ENCODE measurements at places on chromosomes 3 and 15. TPM values are rescaled to one million over a fixed set of nuclear protein-coding genes. Genes with fewer than 3 reads are reported as not detected.
A peak's percentile ranks its signal among the peaks of the same experiment; 100 is the strongest.

DNA sequence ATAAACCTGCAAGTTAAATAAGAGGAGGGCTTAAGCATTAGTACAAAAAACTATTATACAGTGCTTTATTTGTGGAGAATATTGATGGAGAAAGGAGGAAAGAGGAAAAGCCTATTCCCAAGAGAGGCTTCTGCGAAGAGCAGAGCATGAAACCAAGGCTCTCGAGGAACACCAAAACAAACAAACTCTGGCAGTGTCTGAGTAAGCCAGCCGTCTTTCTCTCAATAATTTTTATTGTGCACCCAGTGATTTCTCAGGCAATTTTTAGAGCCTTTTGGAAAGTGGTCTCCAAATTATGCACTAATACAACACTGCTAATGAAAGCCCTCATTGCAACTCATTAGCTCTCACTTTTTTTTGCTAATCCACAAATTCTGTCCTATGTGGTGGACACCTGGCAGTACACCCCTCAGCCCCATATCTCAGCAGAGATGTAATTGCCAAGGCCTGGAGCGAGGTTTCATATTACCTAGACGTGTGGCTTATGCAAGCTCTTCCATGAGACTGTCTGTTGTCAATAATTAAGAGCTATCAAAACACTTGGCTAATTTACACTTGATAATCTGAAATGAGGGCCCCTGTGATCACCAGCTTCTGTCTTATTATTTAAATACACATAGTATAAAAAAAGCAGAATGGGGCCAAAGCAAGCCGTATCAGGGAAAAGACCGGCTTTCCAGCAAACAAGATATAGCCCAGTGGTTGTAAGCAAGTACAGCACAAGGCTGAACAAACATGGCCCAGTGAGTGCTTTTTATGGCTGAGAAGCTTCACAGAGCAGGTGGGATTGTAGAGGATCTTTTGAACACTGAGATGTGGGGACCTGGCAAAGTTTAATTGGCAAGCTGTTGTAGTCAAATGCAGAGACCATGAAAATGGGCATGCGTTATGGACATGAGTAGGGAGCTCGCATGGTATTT, 216.9 kb downstream of the ROBO2 start:
- no peaks in the 10 kb centered on the region for H3K27me3 ChIP-seq
- no peak overlapping the region for H3K4me3 ChIP-seq
- H3K27ac ChIP-seq, result no peak overlapping the region
- H3K36me3 ChIP-seq, result no peaks in the 10 kb centered on the region

DNA sequence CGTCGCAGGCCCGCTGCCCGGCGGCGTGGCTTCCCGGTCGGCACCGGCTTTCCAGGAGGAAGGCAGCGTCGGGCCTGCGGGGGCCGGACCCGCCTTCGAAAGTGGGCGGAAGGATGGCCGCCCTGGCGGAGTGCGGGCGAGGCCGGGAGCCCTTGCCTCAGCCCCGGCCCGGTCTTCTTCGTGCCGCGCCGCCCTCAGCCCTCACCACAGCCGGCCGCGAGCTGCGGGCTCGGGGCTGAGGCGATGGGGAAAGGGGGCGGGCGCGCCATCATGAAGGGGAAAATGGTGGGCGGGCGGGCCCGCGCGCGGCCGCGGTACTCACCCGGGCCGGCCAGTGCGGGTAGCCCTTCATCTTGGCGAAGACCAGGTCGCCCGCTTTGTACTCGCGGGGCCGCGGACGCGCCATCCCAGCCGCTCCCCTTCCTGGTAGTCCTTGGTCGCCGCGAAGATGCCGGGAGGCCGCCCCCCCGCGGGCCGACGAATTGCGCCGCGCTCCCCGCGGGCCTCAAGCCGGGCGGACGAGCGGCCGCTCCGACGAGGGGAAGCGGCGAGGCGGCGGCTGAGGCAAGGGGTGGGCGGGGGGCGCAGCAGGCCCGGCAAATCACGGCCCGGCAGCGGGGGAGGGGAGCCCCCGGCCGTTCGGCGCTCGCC, 489 bp downstream of the HDGFL3 start:
- H3K36me3 ChIP-seq, result no peaks in the 10 kb centered on the region
- H3K4me3 ChIP-seq, result peak overlapping the region; percentile 34
- H3K4me1 ChIP-seq, result peaks cover 9% of the 10 kb centered on the region
- H3K27ac ChIP-seq, result no peak overlapping the region
- DNase-seq, result peak; percentile 27

DNA sequence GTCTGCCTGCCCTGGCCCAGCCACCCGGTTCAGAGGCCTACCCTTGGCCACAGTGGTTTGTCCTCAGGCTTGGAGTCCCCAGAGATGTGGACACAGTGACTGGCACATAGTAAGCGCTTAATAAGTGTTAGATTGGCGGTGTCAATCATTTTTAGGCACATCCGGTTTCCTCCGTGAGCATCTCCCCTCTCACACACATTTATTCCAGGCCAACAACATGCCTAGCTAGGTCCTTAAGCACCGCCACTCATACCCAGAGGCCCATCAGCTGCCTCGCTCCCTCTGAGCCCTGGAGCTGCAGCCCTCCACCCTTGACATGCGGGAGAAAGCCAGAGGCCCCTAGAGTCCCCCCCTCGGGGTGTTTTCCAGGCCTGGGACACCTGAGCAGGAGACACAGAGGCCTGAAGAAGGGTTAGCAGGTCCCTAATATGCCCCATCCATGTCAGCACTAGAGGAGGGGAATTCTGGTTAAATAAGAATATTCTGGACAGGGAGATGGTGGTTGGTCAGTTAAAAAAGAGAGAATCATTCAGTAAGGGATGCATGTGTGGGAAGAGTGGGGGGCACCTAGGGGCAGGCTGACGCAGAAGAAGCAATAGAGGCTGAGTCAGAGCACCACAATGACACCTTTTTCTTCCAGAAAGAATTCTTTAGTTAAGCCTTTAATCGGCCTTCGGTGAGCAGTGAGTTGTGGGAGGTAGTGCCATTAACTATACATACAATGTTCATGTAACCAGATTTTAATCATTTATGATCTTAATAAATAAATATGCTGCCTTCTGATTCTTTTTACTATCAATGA, 22.3 kb downstream of the NR2F2 start:
- DNase-seq, result no peak
- peaks cover 23% of the 10 kb centered on the region for H3K4me1 ChIP-seq

- no peaks in the 10 kb centered on the region for H3K27me3 ChIP-seq
- DNase-seq, result no peak
- peaks cover 66% of the 10 kb centered on the region for H3K36me3 ChIP-seq
- no peaks in the 10 kb centered on the region for H3K4me1 ChIP-seq
- no peak overlapping the region for H3K27ac ChIP-seq
- H3K4me3 ChIP-seq, result no peak overlapping the region
Observed at GRCh38 chr15:41820791-41821423, 7.0 kb upstream of the JMJD7 start.

SNX22 gene
- 0.19 TPM for total RNA-seq

CSPG4 gene
- total RNA-seq, result not detected

RBSN gene
- 57.2 TPM for total RNA-seq

ASB14 gene
- not detected for total RNA-seq

Data from CD4-positive, alpha-beta T cell (primary cell).